ENCODE measurements at places on chromosomes 7 and 10. TPM values are rescaled to one million over a fixed set of nuclear protein-coding genes. Genes with fewer than 3 reads are reported as not detected.

SRRM3 gene
- total RNA-seq = 15.9 TPM

DNA sequence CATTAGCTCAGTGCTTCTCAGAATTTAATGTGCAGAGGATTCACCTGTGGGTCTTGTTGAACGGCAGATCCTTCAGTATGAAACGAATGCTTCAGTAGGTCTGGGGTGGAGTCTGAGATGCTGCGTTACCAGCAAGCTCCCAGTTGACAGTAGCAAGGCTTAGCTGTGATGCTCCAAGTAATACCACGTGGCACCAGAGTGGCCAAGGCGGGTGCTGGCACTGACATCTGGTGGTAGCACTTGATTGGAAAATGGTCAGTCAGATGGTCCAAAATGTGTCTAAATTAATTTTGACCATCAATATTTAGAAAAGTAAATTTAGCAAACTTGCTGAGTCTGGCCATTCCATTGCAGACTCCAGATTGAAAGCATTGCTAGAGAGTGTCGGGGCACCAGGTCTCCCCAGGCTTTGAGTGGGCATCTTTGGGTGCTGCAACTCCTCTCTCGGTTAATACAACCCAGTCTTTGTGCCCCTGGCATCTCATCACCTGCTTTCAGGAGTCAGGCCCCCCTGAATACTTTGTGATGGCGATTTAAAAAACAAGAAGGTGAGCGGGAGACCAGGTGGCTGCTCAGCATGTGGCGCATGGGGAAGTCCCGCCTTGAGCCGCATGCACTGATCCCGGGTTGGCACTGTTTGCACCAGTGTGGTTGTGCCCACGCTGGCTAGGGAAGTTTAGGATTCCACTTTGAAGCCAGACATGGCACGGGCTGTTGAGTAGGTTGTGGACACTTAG is 130.1 kb downstream of the NT5C2 start:
- no peak for DNase-seq

DNA sequence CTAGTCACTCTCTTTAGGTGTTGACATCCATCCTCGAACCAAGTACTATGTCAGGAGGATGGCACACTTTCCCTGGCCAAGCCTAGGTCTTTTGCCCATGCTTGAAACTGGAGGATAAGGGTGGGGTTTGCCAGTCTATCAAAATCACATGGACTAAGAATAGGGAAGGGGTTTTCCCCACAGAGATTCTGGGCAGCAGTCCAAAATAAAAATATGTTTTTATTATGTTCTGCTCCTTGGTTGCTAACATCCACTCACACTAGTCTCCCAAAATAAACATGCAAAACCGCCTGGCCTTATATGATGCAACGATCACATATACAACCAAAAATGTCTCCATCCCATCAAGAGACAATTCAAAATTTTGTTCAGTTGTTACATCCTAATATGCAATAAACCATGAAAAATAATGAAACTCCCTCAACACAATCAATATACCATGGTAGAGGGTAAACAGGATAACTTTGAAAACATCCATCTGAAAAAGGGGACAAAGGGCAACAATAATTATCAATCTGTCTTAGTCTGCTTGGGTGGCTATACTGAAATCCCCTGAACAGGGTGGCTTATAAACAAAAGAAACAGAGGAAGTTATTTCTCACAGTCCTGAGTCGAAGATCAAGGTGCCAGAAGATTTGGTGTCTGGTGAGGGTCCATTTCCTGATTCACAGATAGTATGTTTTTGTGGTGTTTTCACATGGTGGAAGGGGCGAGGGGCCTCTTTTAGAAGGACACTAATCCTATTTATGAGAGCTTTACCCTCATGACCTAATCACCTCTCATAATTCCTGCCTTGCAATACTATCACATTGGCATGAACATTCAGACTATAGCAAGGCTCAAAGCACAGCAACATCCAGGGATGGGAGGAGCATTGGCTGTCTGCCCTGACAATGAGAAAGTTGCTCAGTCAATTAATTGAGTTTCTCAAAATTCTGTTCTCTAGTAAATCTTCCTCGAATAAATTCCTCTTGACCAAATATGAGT is 159.3 kb downstream of the ETV1 start:
- DNase-seq = no peak

DNA sequence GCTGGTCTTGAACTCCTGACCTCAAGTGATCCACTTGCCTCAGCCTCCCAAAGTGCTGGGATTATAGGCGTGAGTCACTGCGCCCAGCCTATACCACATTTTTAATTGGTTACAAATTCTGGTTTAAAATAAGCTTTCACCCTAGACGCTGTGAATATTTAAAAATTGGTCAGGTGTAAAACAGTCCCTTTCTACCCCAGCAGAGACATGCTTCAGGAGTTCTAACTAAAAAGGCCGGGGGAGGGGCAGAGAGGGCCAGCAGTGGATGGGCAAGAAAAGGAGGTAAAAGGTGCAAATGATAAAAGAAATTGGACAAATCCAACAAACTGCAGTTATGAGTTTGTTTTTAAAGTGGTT is 70.0 kb downstream of the WAPL start:
- DNase-seq = no peak

DNA sequence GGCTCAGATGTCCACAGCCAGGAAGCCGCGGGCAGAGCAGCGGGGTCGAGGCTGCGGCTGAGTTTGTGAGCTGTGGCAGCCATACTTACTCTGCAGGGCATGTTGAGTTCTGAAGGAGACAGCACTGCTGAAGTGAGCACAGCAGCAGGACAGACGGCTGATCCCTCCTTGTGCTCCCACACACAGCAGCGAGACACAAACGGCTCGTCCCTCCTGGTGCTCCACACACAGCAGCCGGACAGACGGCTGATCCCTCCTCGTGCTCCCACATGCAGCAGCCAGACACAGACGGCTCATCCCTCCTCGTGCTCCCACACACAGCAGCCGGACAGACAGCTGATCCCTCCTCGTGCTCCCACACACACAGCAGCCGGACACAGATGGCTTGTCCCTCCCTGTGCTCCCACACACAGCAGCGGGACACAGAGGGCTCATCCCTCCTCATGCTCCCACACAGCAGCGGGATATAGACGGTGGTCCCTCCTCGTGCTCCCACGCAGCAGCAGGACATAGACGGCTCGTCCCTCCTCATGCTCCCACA is 305.1 kb downstream of the PTPRN2 start:
- no peak for DNase-seq

- no peak for DNase-seq
Measured at GRCh38 chr7:22277375-22277774, 79.6 kb downstream of the RAPGEF5 start.

DNA sequence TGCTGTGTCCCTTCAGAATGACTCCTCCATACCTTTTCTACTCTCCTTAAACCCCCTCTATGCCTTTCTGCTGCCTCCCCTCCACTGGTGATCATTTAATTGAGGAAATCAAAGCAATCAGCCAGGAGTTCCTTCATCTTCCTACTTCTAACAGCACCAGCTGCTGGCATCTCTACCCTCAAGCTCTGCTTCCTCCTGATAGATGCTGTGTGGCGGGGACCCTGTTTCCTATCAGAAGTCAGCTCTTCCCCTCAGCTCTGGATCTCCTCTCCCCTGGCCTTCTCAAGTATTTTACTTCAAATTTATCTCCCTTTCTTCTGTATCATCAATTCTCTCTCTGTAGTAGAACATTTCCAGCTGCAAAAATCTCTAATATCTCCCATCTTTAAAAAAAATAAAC is 183.7 kb downstream of the ELMO1 start:
- DNase-seq = no peak

DNA sequence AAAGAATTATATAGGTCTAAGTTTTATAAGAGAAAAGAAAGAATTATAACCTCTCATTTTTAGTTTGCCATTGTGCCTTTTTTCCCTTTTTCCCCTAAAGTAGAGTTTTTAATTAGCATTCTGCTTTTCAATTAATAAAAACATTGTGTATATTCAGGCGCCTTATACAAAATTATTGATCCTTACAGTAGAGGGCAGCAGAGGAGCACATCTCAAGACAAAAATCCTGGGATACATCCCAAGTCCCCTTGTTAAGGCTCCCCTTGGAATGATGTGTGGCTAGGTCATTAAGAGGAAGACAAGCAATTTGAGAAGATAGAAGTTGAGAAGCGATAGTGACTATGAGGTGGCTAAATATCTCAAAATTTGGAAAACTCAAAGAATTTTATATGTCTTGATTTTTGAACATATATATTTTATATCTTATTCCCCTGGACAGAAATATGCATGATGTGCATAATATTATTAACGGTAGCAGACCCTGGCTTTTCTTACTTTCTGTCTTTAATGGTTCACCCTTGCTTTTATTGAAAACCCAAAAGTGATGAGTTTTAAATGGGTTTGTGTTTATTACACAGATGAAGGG is 19.1 kb upstream of the TPK1 start:
- DNase-seq = no peak
